ENCODE measurements at places on chromosomes 5 and 9.

DNA sequence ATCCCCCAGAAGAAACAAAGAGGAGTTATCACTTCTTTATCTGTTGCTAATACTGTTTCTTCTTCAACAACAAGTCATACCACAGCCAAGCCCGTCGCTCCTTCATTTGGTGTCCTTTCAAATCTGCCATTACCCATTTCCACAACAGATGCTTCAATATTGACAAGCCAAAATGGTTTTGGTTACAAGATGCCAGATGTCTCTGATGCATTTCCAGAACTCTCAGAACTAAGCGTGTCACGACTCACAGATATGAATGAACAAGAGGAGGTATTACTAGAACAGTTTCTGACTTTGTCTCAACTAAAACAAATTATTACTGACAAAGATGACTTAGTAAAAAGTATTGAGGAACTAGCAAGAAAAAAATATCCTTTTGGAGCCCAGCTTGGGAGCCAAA, 16.0 kb upstream of the HAND1 start:
- no peak for DNase-seq

DNA sequence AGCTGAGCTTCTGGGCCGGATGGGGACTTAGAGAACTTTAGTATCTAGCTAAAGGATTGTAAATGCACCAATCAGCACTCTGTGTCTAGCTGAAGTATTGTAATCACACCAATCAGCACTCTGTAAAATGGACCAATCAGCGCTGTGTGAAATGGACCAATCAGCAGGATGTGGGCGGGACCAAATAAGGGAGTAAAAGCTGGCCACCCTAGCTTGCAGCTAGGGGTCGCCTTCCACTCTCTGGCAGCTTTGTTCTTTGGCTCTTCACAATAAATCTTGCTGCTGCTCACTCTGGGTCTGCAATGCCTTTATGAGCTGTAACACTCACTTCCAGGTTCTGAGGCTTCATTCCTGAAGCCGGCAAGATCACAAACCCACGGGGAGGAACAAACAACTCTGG, 354.0 kb downstream of the PRR16 start:
- DNase-seq = no peak

DNA sequence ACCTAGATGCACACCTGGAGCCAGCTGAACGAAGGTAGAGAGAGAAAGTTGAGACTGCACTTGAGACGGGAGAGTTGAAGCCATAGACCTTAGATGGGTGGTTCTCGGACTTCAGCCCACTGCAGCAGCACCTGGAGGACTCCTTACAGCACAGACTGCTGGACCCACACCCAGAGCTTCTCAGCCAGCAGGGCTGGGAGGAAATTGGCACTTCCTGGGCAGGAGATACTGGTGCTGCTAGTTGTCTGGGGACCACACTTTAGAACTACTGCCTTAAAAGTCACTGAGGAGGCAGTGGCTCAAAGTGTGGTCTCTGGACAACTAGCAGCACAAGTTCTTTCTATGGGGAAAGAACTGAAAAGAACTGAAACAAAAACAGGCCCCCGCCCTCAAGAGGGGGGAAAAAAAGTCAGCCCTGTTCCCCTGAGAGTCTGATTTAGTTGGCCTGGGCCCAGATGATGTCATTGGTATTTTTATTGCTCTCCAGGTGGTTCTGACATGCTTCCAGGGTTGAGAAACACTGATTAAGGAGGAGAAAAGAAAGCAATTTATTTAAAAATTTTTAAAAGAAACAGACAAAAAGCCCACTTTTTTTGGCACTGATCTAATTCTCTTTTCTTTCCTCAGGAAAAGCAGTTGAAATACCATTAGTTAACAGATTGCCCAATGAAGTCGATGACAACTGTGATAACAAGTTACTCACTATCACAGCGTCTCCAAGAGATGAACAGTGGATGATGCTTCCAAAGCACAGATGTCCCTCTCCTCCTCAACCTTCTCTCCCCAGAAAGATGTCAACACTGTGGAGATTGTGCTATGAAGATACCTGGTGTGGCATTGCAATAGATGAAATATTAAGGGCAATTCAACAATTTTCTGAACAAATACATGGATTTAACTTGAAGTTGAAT, 73.6 kb upstream of the ADAMTS16 start:
- DNase-seq = no peak

DNA sequence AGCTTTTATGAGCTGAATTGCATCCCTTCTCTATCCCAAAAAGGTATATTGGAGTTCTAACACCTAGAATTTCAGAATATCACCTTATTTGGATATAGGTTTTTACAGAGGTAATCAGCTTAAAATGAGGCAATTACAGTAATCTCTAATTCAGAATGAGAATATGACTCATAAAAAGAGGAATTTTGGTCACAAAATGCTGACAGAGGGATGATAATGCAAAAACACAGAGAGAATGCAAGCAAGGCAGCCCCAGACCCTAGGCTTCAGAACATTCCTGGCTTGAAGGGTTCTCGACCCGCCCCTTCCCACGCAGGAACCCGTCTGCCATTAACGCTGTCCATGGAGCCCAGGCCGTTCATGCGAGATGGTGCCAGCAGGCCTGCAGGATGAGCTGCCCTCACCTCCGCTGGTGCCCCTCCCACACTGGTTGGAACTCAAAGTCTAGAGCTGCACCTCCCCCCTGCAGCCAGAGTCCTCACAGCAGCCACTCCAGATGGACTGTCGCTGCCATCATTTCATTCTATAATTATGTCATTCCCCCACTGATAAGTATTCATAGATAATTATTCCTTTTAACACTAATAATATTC, 1173.4 kb upstream of the ACO1 start:
- no peak for DNase-seq

GRCh38 chr9:122126331-122127261, 33.0 kb downstream of the NDUFA8 start:
- DNase-seq = no peak

GRCh38 chr5:158942217-158942616, 157.5 kb downstream of the EBF1 start:
- no peak for DNase-seq

DNA sequence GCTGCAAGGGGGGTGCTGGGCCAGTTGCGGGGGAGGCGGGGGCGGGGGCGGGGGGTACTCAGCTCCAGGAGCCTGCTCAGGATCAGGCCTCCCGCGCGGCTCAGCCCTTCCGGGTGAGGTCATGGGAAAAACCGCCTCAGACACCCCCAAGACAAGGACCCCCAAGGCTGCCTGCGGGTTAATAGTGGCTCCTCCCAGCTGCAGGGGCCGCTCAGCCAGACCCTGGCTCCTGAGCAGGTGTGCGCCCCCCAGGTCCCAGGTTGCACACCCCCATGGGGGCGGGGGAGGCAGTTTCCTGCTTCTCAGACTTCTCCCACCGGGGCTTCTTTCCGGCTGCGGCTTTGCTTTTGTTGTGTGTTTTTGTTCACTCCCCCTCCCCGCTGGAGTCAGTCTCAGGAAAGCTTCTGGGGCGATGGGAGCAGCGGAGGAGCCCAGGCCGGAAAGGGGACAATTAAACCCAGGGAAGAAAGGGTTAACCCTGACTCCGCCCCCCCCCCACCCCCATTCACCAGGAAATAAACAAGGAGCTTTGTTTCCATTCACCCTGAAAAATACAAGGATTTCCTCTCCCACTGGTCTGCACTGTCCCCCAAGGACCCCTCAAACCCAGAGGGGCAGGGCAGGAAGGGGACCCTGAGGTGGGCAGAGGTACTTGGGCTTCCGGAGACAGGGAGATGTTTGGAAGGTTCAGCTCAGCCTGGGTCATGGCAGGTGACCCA, 42.3 kb upstream of the NOTCH1 start:
- no peak for DNase-seq

DNA sequence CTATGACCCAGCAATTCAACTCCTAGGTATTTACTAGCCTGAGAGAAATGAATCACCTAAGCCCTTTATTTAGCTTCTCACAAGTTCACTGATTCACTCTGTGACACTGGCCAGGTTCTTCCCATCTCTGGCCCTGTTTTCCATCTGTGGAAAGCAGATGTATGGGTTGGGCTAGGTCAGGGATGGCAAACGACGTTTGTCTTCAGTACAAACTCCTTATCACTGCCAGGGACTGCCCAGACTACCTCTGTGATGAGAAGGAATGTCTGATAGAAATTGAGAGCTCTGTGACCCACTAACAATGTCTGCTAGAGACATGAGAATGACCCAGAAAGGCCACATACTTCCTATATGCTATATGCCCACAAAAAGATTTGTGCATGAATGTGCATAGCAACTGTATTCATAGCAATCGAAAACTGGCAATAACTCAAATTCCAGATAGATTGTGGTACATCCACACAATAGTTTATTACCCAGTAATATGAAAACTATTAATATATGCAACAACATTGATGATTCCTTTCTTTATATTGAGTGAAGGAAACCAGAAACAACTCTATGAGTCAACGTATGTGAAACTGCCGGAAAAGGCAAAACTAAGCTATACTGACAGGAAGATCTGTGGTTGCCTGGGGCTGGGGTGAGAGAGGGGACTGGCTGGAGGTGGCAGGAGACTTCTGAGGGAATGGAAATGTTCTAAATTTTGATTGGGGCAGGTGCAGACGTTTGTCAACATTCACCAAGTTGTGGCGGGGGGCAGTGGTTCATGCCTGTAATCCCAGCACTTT, 32.0 kb upstream of the ADAM19 start:
- no peak for DNase-seq

- DNase-seq = no peak
These were observed 54.3 kb downstream of the GRAMD2B start for GRCh38 chr5:126477294-126478117.

- DNase-seq = no peak
These were observed 6.4 kb upstream of the NOTCH1 start for GRCh38 chr9:136552117-136552703.

- no peak for DNase-seq
These were observed 51.2 kb upstream of the ROR2 start for GRCh38 chr9:92001244-92001643.

DNA sequence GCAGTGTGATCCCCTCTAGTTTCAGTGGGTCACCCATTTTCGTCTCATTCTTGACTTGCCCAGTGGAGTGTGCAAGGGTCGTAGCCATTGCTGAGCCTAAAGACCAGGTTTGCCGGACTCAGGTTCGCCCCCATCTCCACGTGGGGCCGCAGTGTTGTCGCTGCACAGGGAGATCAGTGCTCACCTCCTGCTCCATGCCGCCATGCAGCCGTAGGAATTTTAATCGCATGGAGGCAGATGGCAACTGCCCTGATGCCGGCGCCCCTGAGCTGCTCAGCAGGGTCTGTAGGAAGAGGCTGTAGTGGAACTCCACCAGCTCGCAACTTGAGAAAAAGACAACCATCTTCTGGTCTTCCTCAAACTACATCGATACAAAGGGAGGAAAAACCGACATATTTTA, 24.1 kb downstream of the DDX31 start:
- DNase-seq = no peak

DNA sequence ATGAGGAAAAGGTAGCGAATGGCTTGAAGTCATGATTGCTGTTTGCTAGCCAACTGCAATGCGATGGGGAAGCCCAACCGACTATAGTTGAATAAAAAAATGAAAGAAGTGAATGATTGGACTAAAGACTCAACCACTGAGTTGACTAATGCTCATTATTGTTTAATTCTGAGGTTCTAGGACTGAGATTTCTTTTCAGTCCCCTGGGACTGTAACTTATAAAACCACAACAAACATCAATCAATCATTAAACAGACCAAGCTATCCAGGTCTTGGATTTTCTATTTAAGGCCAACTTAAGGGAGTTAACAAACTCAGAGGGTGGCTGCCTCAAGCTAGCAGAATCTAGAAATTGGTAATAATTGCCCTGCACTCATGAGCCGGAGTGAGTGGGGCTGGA, 154.2 kb downstream of the DOCK2 start:
- no peak for DNase-seq

GRCh38 chr5:144085381-144085780, 85.1 kb downstream of the YIPF5 start:
- DNase-seq = no peak

DNA sequence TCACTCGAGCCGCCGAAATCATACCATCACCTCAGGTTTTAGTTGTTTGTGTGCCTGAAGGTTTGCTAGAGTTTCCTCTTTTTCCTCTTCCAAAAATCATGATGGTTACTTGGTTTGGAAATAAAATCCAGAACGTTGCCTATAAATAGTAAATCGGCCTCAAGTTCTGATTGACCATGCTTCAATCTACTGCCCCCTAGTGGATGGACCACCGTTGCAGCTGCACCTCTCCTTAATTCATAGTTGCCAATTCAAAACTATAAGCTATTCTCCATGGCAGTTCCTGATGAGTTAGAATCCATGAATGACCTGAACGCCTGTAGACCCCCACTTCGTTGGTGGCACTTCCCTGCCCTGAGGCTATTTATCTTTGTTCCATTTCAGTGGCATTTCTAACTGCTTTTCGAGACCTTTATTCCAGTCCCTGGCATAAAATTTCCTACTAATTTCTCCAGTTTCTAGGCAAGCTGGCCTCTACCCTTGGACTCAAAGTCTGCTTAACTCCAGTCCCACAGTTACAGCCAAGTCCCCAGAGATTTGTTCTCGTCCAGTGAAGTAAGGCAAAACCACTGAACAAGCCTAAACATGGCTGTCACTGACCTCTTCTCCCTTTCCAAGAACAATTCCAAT, 422.6 kb downstream of the EFNA5 start:
- peak; percentile 0 for DNase-seq

GRCh38 chr5:92552206-92553160, 1028.5 kb downstream of the NR2F1-AS1 start:
- peak; percentile 45 for DNase-seq

GRCh38 chr9:38687389-38687842, 32.5 kb downstream of the FAM240B start:
- DNase-seq = no peak

- no peak for DNase-seq
These were observed 27.2 kb upstream of the KLF9 start for GRCh38 chr9:70441622-70442021.

GRCh38 chr9:27487128-27487640, 36.9 kb upstream of the IFNK start:
- no peak for DNase-seq

GRCh38 chr5:60649288-60649917, 50.6 kb downstream of the DEPDC1B start:
- no peak for DNase-seq

- no peak for DNase-seq
These were observed 191.5 kb downstream of the FBXL7 start for GRCh38 chr5:15691521-15691920.

- DNase-seq = no peak
These were observed 586 bp upstream of the PDZD2 start for GRCh38 chr5:31638345-31638744.

DNA sequence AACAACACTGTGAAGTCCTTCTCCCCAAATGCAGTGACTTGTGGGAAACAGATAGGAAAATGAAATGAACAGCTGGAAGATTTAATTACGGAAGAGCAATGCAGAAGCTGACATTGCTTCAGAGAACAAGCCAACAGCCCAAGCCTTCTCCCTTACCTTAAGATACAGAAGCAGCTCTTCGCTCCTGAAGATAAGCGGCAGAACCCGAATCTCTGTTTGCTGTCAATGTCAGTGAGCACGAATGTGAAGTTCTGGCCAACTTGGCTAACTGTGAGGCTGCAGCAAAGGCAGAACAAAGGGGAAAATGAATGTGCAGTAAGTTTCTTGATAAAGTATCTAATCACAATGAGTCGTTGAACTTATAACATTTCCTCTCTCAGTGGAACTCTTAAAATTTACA, 172.4 kb downstream of the DENND1A start:
- no peak for DNase-seq
